ENCODE measurements at places on chromosomes 16 and 17.

DNA sequence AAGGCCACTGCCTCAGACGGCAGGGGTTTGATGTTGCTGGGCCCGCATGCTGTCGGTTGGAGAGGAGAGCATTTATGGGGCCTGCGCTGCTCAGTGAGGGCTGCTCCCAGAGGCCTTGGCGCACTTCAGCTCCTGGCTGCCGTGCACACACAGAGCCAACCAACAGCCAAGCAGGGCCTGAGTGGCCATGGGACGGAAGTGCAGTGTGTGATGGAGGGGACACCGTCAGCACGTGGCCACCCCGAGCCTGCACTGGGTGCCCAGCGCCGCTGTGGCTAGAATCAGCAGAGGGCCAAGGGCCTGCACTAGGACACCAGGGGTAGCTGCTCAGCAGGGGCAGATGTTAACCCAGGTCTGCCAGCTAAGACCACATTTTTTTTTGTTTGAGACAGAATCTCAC, 21.8 kb downstream of the KLHL36 start:
- no peak for DNase-seq

DNA sequence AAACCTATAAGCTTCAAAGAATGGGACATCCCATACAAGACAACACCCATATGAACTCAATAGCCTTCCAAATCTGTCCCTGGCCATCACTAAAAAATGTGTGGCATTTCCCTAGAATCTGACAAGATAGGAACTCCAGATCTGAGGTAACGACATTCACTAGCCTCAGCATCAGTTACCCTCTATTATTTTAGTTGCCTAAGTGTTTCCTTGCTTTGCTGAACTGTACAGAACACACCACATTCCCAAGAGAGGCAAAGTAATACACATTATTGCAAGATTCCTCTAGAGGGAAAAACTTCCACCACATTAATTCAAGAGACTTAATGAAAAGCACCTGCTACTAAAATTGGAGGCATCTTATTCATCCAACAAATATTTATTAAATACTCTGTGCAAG, 5.0 kb downstream of the LSM12 start:
- no peak for DNase-seq

GRCh38 chr16:75710344-75710743, 9.1 kb upstream of the DUXB start:
- no peak for DNase-seq

DNA sequence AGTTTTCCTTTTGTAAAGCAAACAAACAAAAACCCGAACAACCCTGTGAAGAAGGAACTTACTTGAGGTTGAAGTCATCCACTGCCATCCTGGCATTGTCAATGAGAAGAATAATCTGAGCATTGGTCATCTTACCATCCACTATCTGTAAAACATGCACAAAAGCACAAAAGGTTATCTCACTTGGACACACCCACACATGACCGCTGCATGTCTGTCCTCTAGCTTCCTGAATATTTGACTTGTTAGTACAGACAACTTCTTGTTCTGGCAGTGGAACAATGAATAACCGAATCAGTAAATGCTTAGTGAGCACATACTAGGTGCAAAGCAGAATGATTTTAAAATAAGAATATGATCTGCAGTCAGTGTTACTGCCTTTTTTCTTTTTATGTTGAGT, 6.1 kb downstream of the KRT23 start:
- DNase-seq, result no peak

GRCh38 chr17:3935140-3935542, 18.9 kb upstream of the P2RX1 start:
- peak; percentile 56 for DNase-seq

All from pulmonary artery endothelial cell (primary cell).